ENCODE measurements at places on chromosomes 4 and X. TPM values are rescaled to one million over a fixed set of nuclear protein-coding genes. Genes with fewer than 3 reads are reported as not detected.

Gene MAGEA1
- total RNA-seq: not detected

- no peak overlapping the region for H3K27ac ChIP-seq
- no peak for DNase-seq
- no peaks in the 10 kb centered on the region for H3K27me3 ChIP-seq
Observed at GRCh38 chr4:161178310-161178709, 985.5 kb downstream of the FSTL5 start.

Gene CHST7
- 6.4 TPM for total RNA-seq

DNA sequence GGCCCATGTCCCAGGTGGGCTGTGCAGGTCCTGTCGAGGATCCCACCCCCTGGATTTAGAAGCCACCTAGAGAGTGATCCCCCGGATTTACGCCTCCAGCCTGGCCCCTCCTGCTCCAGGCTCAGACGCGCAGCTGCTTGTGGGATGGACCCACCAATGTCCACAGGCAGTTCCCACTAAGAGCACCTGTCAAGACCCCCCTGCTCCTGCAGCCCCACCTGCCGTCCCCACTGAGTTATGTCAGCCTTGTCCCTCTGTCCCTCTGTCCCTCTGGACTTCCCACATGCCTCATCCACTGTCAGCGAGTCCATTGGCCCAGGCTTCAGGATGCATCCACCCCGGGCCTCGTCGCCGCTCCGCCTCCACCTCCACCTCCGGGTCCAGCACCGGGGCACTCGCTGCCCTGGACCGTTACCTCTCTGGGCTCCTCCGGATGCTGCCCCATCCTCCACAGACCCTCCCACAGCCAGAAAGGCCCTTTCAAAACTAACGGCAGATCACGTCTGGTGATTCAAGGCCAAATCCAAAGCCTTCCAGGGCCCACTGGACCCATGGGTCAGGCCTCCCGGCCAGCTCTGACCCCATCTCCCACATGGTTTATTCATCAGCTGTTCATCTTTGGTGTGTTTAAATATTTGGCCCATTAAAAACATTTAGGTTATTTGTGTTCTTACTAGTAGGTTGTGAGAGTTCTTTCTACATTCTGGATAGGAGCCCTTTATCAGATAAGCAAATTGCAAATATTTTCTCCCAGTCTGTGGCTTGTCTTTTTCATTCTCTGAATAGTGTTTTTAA, 28.3 kb downstream of the HTRA3 start:
- H3K4me3 ChIP-seq: no peak overlapping the region
- no peak for DNase-seq
- H3K27me3 ChIP-seq: peaks cover 26% of the 10 kb centered on the region
- no peaks in the 10 kb centered on the region for H3K4me1 ChIP-seq
- H3K27ac ChIP-seq: no peak overlapping the region
- H3K36me3 ChIP-seq: no peaks in the 10 kb centered on the region

GRCh38 chrX:37785569-37785968, 5.7 kb downstream of the CYBB start:
- H3K4me1 ChIP-seq: peaks cover 13% of the 10 kb centered on the region
- no peak overlapping the region for H3K27ac ChIP-seq
- DNase-seq: no peak
- no peak overlapping the region for H3K4me3 ChIP-seq

GRCh38 chr4:183443655-183444213, 702 bp upstream of the CDKN2AIP start:
- H3K4me3 ChIP-seq: peak overlapping the region; percentile 94
- DNase-seq: peak; percentile 47
- no peaks in the 10 kb centered on the region for H3K36me3 ChIP-seq
- H3K27ac ChIP-seq: peak overlapping the region; percentile 91
- no peaks in the 10 kb centered on the region for H3K27me3 ChIP-seq

Gene GLRB
- total RNA-seq: not detected

Gene SSX2B
- total RNA-seq: not detected

Gene HMX1
- total RNA-seq: not detected

Gene DCAF8L2
- not detected for total RNA-seq

DNA sequence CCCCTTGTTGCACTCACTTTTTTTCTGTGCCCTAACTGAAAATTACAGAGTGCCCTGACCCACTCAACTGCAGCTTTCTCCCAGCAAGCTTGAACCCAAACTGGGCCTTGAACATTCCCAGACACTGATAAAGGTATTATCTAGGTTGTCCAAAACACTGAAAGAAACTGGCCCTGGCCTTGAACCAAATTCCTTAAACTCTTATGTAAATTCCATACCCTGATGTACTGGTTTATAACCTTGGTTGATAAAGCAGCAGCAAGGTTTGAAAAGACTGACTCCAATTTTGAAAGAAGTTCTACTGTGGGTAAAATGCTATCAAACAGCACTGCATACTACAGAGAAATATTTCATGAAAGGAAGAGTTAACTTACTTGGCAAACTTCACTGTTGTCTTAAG, 125.6 kb downstream of the PHF8 start:
- no peak overlapping the region for H3K4me3 ChIP-seq
- H3K4me1 ChIP-seq: no peaks in the 10 kb centered on the region
- no peak overlapping the region for H3K27ac ChIP-seq
- H3K36me3 ChIP-seq: no peaks in the 10 kb centered on the region
- no peak for DNase-seq
- no peaks in the 10 kb centered on the region for H3K27me3 ChIP-seq

DNA sequence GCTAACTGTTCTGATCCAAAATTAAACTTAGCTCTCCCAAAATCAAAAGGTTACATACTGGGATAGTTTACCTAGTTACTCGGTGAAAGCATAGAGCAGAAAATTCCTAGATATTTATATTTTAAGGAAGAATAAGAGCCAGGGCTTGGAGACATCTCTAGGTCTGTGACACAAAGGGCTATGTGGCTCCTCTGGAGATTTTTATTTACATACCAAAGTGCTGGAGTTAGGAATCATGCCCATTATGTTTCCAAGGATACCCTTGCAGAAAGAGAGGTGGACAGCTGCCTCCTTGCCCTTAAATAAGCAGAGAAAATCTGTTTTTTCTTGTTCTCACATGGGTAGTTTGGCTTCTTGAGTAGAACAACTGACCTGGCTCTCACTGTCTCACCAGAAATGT, 9.0 kb downstream of the COX7B2 start:
- no peak for DNase-seq
- H3K4me3 ChIP-seq: no peak overlapping the region
- H3K4me1 ChIP-seq: no peaks in the 10 kb centered on the region
- H3K27me3 ChIP-seq: no peaks in the 10 kb centered on the region
- H3K27ac ChIP-seq: no peak overlapping the region

Gene LONRF3
- total RNA-seq: 11.2 TPM

- H3K27me3 ChIP-seq: no peaks in the 10 kb centered on the region
- H3K4me3 ChIP-seq: no peak overlapping the region
- H3K36me3 ChIP-seq: no peaks in the 10 kb centered on the region
Observed at GRCh38 chr4:105923497-105924238, 28.4 kb downstream of the NPNT start.

GRCh38 chrX:1074172-1074571, 138.3 kb downstream of the CRLF2 start:
- H3K27ac ChIP-seq: no peak overlapping the region
- H3K27me3 ChIP-seq: peaks cover 14% of the 10 kb centered on the region
- H3K36me3 ChIP-seq: no peaks in the 10 kb centered on the region
- DNase-seq: no peak
- peaks cover 3% of the 10 kb centered on the region for H3K4me1 ChIP-seq

GRCh38 chrX:6266041-6266440, 37.4 kb upstream of the NLGN4X start:
- DNase-seq: no peak
- no peak overlapping the region for H3K27ac ChIP-seq
- no peak overlapping the region for H3K4me3 ChIP-seq
- H3K27me3 ChIP-seq: no peaks in the 10 kb centered on the region
- H3K4me1 ChIP-seq: no peaks in the 10 kb centered on the region
- H3K36me3 ChIP-seq: no peaks in the 10 kb centered on the region

Gene CXorf65
- 38.8 TPM for total RNA-seq

- no peaks in the 10 kb centered on the region for H3K4me1 ChIP-seq
- no peak for DNase-seq
- H3K4me3 ChIP-seq: no peak overlapping the region
- H3K27ac ChIP-seq: no peak overlapping the region
- no peaks in the 10 kb centered on the region for H3K36me3 ChIP-seq
Observed at GRCh38 chrX:46117234-46117633, 428.0 kb downstream of the ZNF674 start.

GRCh38 chr4:42464550-42465094, 67.3 kb downstream of the SHISA3 start:
- H3K27ac ChIP-seq: no peak overlapping the region
- no peaks in the 10 kb centered on the region for H3K27me3 ChIP-seq
- H3K4me3 ChIP-seq: no peak overlapping the region
- no peak for DNase-seq
- no peaks in the 10 kb centered on the region for H3K4me1 ChIP-seq

DNA sequence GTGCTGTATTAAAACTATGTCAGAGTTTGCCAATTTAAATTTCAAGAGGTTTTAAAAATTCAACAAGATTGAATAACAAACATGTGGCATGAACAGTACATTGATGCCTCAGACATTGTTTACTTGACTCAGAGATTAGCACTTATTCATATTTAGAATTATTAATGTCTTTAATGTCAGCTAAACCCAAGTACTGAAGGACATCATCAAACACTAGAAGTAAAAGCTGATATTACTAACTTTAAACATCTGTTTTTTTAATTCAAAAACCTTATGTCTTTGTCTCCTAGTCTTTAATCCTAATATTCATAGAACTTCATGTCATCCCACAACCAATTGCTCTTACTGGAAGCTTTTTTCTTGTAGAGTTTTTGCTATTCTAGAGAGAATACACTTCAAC, 406.2 kb upstream of the PCDH7 start:
- no peaks in the 10 kb centered on the region for H3K4me1 ChIP-seq
- no peak overlapping the region for H3K4me3 ChIP-seq
- no peak overlapping the region for H3K27ac ChIP-seq
- DNase-seq: no peak
- H3K36me3 ChIP-seq: no peaks in the 10 kb centered on the region

GRCh38 chr4:1871471-1872021, 353 bp downstream of the NSD2 start:
- H3K27ac ChIP-seq: no peak overlapping the region
- no peak for DNase-seq
- peaks cover 23% of the 10 kb centered on the region for H3K4me1 ChIP-seq
- no peaks in the 10 kb centered on the region for H3K36me3 ChIP-seq
- peak overlapping the region; percentile 17 for H3K4me3 ChIP-seq

- H3K36me3 ChIP-seq: no peaks in the 10 kb centered on the region
- H3K27me3 ChIP-seq: no peaks in the 10 kb centered on the region
- no peak overlapping the region for H3K4me3 ChIP-seq
- no peak overlapping the region for H3K27ac ChIP-seq
Observed at GRCh38 chrX:44744799-44745198, 99.0 kb upstream of the DUSP21 start.

Gene PDCL2
- total RNA-seq: not detected

DNA sequence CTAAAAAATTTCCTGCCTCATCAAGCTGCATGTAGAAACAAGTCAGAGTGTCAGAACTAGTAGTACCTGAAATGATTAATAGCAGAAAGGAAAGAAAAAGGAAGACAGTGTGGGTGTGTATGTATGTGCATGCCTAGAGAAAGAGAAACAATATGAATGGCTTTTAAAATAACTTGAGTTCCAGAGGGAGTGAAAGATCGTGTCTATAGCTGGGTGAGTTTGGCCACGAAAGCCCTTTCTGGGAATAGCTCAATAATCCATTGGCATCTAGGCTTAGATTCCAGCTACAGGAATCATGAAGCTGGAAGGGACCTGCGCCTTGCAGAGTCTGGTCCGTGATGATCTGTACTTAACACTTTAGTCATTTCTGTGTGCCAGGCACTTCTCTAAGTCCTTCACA, 195.6 kb downstream of the RAPGEF2 start:
- DNase-seq: no peak
- no peaks in the 10 kb centered on the region for H3K36me3 ChIP-seq
- H3K4me1 ChIP-seq: no peaks in the 10 kb centered on the region
- no peaks in the 10 kb centered on the region for H3K27me3 ChIP-seq
- H3K4me3 ChIP-seq: no peak overlapping the region

DNA sequence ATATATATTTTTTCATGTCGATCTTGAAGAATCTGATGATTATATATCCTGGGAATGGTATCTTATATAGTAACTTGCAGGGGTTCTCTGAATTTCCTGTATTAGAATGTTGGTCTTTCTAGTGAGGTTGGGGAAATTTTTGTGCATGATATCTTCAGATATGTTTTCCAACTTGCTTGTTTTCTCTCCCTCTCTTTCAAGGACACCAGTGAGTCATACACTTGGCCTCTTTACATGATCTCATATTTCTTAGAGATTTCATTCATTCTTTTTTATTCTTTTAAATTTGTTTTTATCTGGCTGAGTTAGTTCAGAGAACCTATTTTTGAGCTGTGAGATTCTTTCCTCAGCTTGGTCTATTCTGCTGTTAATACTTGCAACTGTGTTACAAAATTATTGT, 27.2 kb upstream of the C4orf17 start:
- H3K4me1 ChIP-seq: no peaks in the 10 kb centered on the region
- no peaks in the 10 kb centered on the region for H3K27me3 ChIP-seq
- no peak overlapping the region for H3K27ac ChIP-seq
- DNase-seq: no peak

- no peak for DNase-seq
- H3K4me1 ChIP-seq: peaks cover 22% of the 10 kb centered on the region
- peak overlapping the region; percentile 38 for H3K4me3 ChIP-seq
- H3K27ac ChIP-seq: no peak overlapping the region
- H3K36me3 ChIP-seq: no peaks in the 10 kb centered on the region
Observed at GRCh38 chr4:2793586-2794485, 951 bp downstream of the SH3BP2 start.

Gene HSPA4L
- 0.22 TPM for total RNA-seq

- no peak overlapping the region for H3K27ac ChIP-seq
- no peaks in the 10 kb centered on the region for H3K27me3 ChIP-seq
- H3K4me1 ChIP-seq: no peaks in the 10 kb centered on the region
Observed at GRCh38 chr4:187618701-187619281, 376.8 kb upstream of the ZFP42 start.

DNA sequence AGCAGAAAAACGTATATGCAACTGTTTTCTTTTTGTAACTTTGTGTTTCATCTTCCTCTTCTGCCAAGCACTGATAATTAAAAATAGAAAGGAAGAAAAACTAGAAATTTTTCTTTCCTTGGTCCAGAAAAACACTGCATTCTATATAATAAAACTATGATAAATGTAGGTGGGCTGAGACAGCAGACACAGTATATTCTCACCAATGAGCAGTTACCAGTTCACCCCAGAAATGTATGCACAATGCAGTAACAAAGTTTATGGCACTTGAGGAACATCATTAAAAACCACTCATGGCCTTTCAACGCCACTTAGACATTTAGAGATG, 79.4 kb downstream of the FAT1 start:
- no peak overlapping the region for H3K27ac ChIP-seq
- no peak overlapping the region for H3K4me3 ChIP-seq
- H3K27me3 ChIP-seq: no peaks in the 10 kb centered on the region
- no peaks in the 10 kb centered on the region for H3K4me1 ChIP-seq
- no peaks in the 10 kb centered on the region for H3K36me3 ChIP-seq

Gene HTATSF1
- 28.8 TPM for total RNA-seq

- H3K27ac ChIP-seq: no peak overlapping the region
- no peaks in the 10 kb centered on the region for H3K27me3 ChIP-seq
- no peak overlapping the region for H3K4me3 ChIP-seq
- no peaks in the 10 kb centered on the region for H3K36me3 ChIP-seq
- no peak for DNase-seq
Observed at GRCh38 chr4:122548452-122548851, 72.4 kb downstream of the IL21 start.

- H3K4me1 ChIP-seq: no peaks in the 10 kb centered on the region
Observed at GRCh38 chr4:105520819-105521790, 31.3 kb upstream of the ARHGEF38 start.

GRCh38 chrX:150446151-150446550, 83.0 kb downstream of the MAMLD1 start:
- no peak overlapping the region for H3K27ac ChIP-seq
- H3K36me3 ChIP-seq: no peaks in the 10 kb centered on the region
- DNase-seq: no peak
- no peaks in the 10 kb centered on the region for H3K27me3 ChIP-seq
- H3K4me1 ChIP-seq: peaks cover 3% of the 10 kb centered on the region

Gene COX7B2
- not detected for total RNA-seq
